ENCODE measurements at places on chromosomes 4 and X.

DNA sequence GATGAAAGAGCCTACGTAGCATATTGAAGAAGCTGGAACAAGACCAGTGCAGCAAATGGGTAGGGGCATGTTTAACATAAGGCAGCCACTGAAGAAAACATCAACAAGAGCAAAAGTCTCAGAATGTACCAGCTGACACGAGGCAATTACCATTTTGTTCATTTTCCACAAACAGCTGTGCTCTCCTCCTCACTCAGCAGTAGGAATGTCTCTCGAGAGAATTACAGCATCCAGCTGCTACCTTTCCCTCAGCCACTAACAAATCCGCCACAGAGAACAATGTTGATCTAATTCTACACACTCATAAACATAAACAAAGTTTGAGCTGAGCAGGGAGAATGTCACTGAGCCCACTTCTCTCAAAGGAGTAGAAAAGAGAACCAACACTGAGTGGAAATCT lies 68.0 kb downstream of the OPHN1 start:
- DNase-seq = no peak

- DNase-seq = no peak
These were observed 223.4 kb downstream of the SHROOM3 start for GRCh38 chr4:76658231-76659102.

DNA sequence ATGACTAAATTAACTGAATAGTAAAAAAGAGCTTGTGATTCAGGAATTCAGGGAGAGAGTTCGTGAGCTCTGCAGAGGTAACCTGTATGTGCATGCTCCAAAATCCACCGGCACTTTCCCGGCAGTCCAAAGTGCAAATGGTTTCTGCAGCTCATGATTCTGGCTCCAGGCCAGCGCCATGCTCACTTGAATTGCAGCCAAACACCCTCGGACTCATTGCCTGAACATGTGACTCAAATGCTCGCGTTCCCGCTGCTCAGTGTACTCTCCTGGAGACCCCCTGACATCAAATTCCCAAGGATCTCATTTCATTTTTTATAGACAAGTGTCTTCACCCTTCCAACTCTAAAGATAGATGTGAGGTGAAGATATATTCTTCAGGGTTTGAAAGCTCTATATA lies 44.1 kb upstream of the SH3RF1 start:
- no peak for DNase-seq

- DNase-seq = no peak
These were observed 879.9 kb downstream of the ARAP2 start for GRCh38 chr4:35364321-35364870.

GRCh38 chr4:163592212-163592611 lies 97.7 kb downstream of the TMA16 start:
- DNase-seq = no peak

DNA sequence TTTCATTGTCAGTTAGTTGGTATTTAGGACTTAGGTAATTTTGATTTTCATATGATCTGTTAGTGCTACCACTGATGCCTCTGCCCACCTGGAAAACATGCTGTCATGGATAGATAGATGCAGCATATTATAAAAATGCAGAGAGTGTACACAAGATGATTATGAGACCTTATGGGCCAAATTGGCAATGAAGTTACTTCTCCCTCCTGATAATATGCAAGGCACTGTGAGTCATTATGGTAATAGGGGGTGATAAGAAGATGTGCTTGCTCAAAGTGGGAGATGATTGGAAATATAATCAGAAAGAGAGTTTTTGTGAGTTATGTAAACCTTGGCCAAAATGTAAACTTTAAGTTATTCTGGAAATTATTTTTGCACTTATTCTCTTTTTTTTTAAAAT lies 56.6 kb upstream of the RHOH start:
- no peak for DNase-seq

DNA sequence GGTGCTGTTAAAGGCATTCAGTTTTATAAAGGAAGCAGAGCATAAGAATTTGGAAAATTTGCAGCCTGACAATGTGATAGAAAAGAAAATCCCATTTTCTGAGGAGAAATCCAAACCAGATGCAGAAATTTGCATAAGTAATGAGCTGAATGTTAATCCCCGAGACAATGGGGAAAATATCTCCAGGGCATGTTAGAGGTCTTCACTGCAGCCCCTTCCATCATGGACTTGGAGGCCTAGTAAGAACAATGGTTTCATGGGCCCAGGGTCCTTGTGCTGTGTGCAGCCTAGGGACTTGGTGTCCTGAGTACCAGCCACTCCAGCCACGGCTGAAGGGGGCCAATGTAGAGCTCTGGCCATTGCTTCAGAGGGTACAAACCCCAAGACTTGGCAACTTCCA lies 542.7 kb upstream of the NR3C2 start:
- DNase-seq = no peak

DNA sequence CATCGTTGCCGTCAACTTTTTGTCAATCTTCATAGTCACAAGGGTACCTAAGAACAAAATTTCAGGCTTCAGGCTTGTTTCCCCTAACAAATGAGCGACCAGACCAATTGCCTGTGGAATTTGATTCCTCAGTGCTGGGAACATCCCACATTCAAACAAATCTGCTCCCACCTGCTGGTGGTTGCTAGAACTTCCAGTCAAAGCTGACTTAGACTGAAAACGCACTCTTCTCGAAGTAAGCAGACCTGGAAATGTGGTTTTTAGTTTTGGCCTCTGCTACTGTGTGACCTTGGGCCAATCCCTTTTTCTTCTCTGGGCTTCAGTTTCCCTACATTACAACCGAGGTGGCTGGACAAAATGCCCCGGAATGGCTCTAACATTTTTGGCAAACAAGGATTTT lies 1.8 kb upstream of the GABRQ start:
- DNase-seq = no peak

DNA sequence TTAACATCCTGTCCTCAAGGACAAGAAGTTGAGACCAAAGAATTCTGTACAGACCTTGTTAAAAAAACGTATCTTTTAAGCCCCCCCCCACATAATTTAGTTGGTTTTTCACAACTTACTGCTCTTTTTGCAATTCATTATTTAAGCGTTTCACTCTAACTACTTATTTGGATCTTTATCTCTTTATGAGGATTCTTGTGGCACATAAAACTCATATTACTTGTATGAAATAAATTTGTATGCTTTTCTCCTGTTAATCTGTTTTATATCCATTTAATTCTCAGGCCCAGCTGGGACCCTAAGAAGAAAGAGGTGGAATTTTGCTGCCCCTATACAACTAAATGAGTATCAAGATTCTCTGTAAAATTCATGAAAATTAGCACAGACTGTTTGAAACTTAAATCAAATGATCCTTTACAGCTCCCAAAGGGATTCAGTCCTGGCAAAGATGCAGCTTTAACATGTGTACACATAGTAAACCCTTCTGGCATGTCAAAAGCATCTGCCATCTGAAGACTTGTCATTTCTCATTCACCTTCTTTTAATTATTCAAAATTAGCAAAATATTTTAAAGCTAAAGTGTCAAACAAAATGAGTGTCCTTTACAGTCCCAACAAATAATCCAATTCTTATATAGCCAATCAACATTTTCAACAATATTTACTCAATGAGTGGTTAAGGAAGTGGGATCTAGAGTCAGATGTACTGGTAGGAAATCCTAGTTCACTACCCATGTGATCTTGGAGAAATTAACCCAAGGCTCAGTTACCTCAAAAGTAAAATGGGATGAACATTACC lies 17.7 kb downstream of the ARAP2 start:
- no peak for DNase-seq

DNA sequence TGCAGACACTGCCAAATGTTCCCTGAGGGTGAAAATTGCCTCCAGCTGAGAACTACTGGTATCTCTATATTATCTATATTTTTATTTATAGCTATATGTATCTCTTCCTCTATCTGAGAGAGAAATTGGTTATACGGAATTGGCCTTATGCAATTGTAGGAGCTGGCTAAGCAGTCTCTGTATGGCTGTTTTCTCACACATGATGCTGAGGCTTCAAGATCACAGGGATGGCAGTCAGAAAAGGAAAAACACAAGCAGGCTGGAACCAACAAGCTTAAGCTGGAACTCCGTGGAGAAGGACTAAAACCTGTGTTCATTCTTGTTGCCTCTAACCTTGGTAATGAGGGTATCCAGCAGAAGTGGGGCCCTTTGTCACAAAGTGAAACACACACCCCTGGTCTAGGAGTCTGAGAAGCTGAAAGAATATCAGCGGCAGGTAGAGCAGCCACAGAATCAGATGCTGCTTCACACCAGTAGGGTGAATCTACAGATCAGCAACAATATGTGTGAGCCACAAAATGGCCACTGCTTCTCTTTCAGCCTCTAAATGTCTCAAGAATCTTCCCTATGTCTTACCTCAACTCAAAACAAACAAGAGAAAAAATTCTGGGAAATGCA lies 166.5 kb upstream of the PPP1R2C start:
- no peak for DNase-seq

GRCh38 chr4:68871809-68872642 lies 56.2 kb downstream of the UGT2B10 start:
- DNase-seq = no peak

DNA sequence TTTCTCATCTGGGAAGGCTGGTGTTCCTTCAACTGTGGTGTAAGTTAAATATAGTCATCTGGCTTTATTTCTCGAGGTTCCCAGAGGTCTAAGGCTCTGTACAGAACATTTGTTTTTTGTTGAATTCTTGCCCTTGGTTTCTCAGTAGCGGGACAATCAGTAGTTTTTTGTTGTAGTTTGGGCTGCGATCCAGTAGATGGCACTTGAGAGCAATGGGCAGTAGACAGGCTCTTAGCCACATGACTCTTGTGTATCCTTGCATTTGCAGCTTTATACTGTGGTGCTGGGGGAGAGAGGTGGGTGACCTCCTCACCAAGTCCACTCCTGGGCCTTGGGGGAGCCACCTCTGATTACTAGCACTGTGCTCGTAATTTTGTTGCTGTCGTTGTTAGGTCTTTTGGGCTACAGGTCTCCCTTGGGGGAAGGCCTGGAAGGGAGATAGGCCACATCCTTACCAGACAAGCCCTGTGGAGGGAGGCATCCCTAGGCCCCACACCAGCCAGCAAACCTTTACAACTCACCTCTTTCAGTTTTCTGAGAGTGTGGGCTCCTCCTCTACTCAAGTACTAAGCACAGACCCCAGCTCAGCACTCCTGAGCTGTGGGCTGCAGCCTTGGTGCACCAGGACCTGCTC lies 8.1 kb downstream of the ETDB start:
- no peak for DNase-seq

DNA sequence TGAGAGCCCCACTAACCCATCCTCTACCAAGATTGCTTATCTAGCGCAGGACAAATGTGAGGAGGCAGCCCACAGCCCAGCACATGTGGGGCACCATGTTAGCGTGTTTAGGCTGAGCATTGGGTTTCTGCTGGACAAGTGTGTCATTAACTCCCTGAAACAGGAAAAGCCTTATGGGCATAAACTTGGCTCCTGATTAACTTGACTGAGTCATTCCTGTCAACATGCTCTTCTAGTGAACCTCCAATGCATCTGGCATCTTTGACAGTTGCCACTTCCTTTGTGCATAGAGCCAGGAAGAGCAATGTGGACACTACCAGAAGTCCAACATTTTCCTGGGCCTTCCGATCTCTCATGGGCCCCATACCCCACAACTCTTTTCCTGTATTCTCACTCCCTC lies 2.5 kb downstream of the SPIN2A start:
- DNase-seq = no peak

DNA sequence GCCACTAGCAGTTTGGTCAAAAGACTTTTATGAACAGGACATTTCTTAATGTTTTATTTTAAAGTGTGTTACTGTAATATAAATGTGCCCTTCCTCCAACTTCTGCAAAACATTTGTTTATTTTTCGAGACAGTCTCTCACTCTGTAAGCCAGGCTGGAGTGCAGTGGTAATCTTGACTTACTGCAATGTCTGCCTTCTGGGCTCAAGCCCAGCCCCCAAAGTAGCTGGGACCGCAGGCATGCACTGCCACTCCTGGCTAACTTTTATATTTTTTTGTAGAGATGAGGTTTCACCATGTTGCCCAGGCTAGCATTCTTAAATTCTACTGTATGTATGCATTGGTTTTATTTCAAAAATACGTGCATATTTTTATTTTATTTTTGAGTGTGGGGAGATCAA lies 1201.9 kb downstream of the STIM2 start:
- DNase-seq = no peak

- DNase-seq = no peak
These were observed 74.1 kb downstream of the DOCK11 start for GRCh38 chrX:118569676-118570075.

- no peak for DNase-seq
These were observed 12.5 kb downstream of the SEC24D start for GRCh38 chr4:118823471-118823870.

- DNase-seq = no peak
These were observed 69.2 kb upstream of the PNPLA4 start for GRCh38 chrX:7996414-7996813.

DNA sequence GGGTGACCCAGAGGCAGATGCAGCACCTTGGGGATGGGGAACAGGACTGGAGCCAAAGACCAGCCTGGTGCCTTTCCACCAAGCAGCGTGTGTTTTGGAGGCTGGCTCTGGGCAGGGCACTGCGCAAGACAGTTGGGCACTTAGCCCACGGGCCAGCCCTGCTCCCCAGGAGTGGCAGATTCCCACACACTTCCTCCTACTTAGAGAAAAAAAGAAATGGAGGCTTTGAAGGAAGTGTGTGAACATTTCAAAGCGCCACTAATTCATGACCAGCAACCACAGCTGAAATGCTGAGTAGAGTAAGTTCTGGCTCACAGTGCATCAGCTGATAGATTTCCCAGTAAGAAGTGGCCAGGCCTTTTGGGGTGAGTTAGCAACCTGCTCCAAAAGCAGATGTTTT lies 54.9 kb upstream of the LGI2 start:
- DNase-seq = no peak

DNA sequence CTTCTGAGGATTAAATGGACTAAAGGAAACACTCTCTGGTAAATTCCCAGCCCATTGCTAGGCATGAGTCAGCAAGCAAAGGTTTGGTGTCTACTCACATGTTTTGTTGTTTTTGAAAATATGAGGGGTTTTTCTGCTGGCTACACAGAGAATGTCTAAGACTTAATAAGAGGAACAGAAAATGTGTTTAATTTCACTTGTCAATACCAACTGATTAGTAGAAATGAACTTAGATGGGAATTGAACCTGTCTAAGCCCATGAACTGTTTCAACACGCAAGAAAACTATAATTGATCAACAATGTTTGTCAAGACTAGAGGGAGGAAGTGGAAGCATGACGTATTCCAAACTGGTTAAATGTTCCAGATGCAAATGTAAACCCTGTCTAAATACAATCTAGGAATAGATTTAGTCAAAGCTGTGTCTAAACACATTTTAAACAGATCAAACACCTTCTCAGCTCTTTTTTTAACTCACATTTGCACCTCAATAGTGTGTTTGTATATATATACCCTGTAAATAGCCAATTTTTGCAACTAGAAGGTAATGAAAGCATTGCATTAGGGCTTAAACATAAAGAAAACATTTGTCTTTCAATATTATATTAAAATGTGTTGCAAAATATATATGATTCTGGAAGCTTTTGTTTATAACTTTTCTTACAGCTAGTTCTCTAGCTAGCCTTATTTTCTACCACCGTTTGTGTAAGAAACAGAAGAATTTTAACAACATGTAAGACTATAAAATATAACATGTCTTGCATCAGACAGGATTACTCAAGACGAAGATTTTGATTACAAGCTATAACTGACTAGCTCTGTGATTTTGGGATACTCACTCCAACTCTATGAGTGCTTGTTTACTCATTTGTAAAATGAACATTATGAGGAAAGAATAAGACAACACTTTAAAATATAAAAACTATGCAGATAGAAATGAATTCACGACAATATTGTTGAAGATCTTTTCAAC lies 607.8 kb downstream of the FSTL5 start:
- no peak for DNase-seq
